Myometrial cell (primary cell): ENCODE measurements at places on chromosomes 2 and 18. TPM values are rescaled to one million over a fixed set of nuclear protein-coding genes. Genes with fewer than 3 reads are reported as not detected.

Gene EPB41L3
- not detected in 2 replicates for total RNA-seq

Gene SGPP2
- total RNA-seq, result not detected in 2 replicates

Gene MAP3K20
- 43.1 and 47.9 TPM in 2 replicates for total RNA-seq

Gene LCT
- total RNA-seq, result 0.29 TPM in 1 of 2 replicates, not detected in the other

Gene PAX8
- 0.18 and 0.86 TPM in 2 replicates for total RNA-seq

Gene FKBP1B
- 8.4 and 11.5 TPM in 2 replicates for total RNA-seq

Gene ARHGAP25
- 9.4 and 12.1 TPM in 2 replicates for total RNA-seq

Gene EIF5B
- 9.2 and 12.1 TPM in 2 replicates for total RNA-seq

Gene C2orf80
- not detected in 2 replicates for total RNA-seq

Gene YWHAQ
- total RNA-seq, result 395 and 419 TPM in 2 replicates

Gene PSMA8
- total RNA-seq, result not detected in 2 replicates

Gene RAD51AP2
- total RNA-seq, result not detected in 2 replicates

Gene GAL3ST2
- not detected in 2 replicates for total RNA-seq

Gene TTC39C
- total RNA-seq, result 20.5 and 20.9 TPM in 2 replicates

Gene MROH2A
- total RNA-seq, result not detected in 2 replicates

Gene ALPG
- not detected in 2 replicates for total RNA-seq

Gene EPHA4
- total RNA-seq, result 7.8 TPM in 2 replicates
